ENCODE measurements at places on chromosomes 7 and 10.

DNA sequence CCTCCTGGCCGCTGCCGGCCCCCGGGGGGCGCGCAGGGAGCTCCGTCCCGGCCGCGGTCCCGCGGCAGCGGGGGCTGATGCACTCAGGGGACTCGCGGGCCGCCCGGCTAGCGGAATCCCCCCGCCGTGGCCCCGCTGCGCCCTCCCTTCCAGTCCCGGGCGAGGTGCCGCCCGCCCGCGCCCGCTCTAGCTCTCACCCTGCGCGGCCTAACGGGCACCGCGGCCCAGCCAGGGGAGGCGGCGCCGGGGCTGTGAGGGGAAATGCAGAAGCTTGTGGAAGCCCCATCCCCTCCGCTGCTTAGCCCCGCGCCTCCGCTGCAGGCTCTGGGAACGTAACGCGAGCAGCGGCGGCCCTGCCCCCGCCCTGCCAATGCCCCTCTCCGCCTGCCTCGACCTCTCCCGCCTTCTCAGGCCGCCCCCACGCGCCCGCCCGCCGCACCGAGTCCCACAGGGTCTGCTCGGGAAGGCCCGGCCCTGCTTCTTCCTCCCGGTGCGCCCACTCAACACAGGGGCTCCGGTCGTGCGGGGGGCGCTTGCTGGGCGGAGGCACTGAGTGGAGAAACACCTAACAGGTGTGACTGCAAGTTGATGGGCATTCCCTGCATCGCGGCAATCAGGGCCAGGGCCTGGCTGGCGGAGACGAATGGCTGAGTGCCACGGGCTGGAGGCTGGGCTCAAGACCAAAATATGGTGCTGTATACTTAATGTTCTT is 384 bp upstream of the TMEM229A start:
- DNase-seq, result no peak

DNA sequence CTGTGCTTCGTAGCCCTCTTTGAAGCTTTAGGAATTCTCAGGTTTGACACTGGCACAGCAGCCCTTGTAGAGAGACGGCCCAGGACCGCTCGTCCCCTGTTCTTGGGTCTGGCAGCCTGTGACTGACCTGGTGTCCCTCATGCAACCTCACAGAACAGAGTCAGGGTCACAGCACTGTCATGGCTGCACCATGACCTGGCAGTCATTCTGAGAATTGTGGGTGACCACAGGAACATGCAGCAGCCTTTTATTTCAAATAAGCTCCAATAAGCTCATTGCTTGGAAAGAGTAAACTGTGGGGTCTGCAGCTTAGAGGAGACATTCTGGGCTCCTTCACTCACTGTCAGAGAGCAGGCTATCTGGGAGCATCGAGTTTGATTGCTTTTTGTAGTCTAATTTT is 42.5 kb downstream of the MYO1G start:
- no peak for DNase-seq

- no peak for DNase-seq
Measured at GRCh38 chr7:44173911-44174693, 15.1 kb downstream of the GCK start.

DNA sequence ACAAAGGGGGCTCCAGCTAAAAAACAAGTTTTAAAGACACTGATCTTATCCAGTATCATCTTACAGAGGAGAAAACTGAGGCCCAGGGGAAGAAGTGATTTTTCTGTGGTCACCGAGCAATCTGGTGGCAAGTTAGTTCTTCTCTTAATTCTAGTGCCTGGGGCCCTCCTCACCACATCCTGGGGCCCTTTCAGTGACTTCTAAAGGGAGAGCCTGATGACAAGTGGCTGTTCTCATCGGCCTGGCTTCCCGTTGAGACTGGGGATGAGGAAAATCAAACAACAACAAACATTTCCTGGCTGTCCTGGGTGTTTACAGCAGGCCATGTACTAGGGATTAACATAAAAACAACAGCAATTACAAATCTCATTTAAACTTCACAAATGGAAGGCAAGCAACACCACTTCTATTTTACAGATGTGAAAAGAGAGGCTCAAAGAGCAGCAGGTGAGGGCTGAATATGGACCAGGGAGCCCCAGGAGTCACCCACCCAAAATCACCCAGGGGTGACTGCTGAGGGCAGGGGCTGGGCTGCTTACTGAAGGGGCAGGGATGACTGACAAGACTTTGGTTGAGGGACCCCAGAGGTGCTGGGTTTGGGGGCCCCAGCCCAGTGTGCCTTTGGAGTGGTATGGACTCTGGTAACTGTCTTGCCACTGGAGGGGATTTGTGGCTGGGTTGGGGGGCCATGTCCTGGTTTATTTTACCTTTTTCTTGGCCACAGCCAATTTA is 24.7 kb upstream of the MTPAP start:
- no peak for DNase-seq

GRCh38 chr10:57162231-57162630 is 801.2 kb upstream of the ZWINT start:
- DNase-seq, result no peak

- DNase-seq, result no peak
Measured at GRCh38 chr10:35720366-35720765, 78.3 kb upstream of the FZD8 start.

DNA sequence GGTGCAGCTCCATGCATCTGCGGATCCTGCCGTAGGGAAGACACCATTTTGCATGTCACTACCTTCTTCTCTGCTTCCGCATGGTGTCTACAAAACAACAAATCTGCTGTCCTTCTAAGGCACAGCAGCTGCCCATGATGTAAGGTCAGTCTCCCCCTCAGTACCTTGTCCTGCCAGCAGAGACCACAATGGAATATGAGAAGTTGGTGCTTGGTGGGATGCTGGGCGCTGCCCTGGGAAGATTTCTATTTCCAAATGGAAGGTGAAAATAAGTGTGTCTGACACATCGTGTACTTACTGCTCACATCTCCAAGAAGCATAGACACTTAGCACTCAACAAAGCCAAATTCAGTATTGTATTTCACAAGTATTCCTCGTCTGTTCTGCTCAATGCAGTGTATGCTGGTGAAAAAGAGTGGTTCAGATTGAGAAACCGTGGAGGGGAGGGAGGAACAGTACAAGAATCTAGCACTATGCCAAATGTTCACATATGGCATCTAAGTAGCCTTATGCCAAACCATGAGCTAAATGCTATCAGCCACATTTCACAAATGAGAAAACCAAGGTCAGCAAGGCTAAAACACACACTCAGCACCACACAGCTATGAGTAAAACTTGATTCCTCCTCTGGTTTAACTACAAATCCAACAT is 95.0 kb downstream of the GRB10 start:
- no peak for DNase-seq

- DNase-seq, result no peak
Measured at GRCh38 chr10:110546077-110546476, 21.4 kb upstream of the SMC3 start.

DNA sequence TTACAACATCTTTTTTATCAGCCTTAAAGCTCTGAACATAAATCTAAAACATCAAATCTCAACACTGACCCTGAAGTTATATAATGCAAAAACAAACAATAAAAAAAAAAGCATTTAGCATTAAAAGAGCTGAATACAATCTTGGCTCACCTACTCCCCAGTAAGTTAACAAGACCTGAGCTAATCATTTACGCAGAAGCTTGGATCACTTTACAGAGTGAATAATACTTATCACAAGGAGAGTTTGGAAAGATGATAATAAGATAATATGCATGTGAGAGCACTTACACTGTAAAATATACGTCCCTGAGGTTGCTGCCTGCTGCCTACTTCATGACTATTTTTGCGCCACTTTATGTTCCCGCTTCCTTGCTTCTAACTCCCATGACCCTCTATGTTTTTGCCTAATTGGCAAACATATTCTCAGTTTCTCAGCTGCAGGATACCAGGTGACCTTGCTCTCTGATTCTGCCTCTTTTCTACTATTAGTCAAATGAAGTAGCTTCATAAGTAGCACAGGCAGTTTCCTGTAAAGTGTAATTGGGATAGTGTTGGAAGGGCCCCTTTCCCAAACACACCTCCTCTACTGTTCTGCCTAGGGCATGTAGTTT is 333.6 kb downstream of the LRRTM3 start:
- DNase-seq, result no peak

DNA sequence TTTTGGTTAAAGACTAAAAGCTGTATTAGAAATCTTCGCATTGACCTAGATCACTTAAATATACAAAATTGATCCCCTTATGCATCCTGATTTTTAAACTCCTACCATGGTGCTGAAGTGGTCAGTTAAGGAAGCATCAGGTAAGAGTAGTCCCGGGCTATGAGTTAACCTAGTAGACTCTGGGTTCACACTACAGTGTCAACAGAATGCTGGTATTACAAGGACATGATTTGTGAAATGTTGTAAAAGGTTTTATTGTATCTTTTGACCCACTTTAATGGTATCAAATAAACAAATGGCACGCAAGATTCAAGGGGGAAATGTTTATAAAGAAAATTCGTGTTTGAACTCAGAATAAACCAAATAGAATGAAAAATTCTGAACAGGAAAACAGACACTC is 36.8 kb downstream of the RTKN2 start:
- no peak for DNase-seq

- peak; percentile 24 for DNase-seq
Measured at GRCh38 chr10:24723386-24723787, 300 bp downstream of the ARHGAP21 start.

GRCh38 chr7:73844131-73844547 is 1.8 kb upstream of the METTL27 start:
- no peak for DNase-seq

GRCh38 chr7:108576116-108576515 is 6.4 kb downstream of the DNAJB9 start:
- no peak for DNase-seq

DNA sequence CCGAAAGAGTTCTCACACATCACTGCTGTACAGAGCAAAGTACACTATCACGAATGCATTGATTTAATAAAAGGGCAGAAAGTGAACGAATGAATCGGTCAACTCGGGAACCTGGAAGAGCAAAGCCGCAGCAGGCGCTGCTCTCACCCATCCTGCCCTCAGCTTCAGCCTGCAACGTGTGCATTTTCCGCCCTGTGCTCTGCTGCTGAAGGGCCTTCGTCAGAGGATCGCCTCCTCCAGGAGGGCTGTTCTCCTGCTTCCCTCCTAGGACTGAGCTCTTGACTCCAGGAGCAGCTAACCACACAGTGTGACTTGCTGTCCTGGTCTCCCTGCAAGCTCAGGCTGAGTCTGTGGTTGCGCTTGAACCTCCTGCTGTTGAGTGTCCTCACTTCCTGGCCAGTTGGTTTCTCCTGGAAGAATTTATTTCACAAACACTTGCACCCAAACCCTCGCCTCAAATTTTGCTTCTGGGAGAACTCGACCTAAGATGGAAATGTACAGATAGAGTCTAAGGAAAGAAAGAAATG is 473.0 kb upstream of the KLF6 start:
- DNase-seq, result no peak

GRCh38 chr7:70923181-70923845 is 208.6 kb upstream of the GALNT17 start:
- no peak for DNase-seq

- no peak for DNase-seq
Measured at GRCh38 chr10:48335788-48336187, 29.3 kb downstream of the MAPK8 start.

- DNase-seq, result no peak
Measured at GRCh38 chr10:90939116-90939515, 18.2 kb upstream of the ANKRD1 start.

GRCh38 chr7:134662166-134662870 is 15.7 kb downstream of the BPGM start:
- no peak for DNase-seq

- DNase-seq, result no peak
Measured at GRCh38 chr10:2716596-2716995, 350.8 kb upstream of the PFKP start.

DNA sequence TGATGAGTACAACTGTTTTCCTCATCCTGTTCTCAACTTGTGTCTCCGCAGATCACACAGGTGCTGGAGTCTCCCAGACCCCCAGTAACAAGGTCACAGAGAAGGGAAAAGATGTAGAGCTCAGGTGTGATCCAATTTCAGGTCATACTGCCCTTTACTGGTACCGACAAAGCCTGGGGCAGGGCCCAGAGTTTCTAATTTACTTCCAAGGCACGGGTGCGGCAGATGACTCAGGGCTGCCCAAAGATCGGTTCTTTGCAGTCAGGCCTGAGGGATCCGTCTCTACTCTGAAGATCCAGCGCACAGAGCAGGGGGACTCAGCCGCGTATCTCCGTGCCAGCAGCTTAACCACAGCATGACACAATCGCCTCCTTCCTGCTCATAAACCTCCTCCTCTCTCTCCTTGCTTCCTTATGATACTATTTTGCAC is 126.7 kb upstream of the PRSS58 start:
- peak; percentile 16 for DNase-seq

DNA sequence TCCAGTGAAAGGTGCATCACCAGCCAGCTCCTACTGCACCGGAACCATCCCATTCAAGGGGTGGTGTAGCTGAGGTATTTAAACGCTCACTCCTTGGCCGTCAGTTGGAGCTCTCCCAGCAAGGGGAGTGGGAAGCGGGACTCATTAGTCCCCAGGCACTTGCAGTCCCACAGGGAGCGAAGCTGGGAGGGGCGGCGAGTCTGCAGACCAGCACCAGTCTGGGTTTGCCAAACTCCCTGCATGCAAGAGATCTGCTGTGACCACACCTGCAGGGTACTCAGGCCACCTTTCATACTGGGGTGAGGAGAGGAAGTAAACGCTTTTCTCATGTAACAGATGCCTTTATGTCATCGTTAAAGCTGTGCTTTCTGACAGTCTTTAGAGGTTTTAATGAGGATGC is 187.9 kb downstream of the PTPRN2 start:
- DNase-seq, result no peak

DNA sequence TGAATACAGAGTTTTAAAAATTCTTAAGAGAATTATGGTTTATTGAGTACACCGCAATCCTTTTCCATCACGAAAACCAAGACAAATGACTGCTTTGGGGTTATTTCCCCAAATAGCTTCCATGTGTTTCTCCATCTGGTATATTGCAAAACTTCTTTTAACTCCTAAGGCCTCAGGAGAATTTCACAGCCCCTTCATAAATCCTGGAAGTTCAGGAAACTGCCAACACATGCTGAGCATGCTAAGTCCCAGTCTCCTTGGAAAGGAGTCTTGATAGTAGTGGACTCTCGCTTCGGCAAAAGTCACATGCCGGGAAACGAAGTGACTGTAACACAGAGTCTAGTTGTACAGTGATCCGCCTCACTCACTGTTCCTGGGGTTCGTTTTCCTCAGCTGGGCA is 88.1 kb upstream of the RSU1 start:
- no peak for DNase-seq

DNA sequence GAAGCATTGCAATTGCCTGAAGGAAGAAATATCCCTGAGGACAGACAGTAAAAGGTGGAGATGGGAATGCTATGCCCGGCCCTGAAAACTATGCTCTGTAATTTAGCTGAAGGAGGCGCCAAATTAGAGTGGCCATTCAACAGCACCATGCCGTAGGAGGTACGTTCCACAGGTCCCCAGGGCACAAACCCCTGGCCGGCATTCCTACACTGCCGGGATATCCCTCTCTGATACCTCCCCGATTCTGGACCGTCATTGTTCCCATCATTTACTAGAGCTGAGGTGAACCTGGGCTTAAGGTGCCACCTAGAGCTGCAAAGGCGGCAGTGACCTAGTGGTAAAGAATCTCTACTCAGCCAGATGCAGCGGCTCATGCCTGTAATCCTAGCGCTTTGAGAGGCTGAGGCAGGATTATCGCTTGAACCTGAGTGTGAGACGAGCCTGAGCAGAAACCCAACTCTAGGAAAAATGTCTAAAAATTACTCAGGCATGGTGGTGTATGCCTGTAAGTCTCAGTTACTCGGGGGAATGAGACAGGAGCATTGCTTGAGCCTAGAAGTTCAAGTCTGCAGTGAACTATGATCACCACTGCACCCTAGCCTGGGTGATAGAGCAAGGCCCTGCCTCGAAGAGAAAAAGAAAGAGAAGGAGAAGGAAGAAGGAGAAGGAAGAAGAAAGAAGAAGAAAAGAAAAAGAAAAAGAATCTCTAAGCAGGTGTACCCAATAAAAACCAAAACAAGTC is 53.0 kb upstream of the TNKS2 start:
- DNase-seq, result no peak

GRCh38 chr10:35320341-35320740 is 16.0 kb upstream of the CCNY start:
- no peak for DNase-seq
